ENCODE measurements at places on chromosomes 5 and 9.

GRCh38 chr9:113770396-113770795 is 105.7 kb upstream of the ZNF618 start:
- no peak for DNase-seq

- DNase-seq, result no peak
Observed at GRCh38 chr9:79757881-79758669, 186.3 kb downstream of the TLE4 start.

GRCh38 chr9:87541663-87542062 is 44.0 kb downstream of the DAPK1 start:
- DNase-seq, result no peak

GRCh38 chr5:32270946-32271345 is 41.8 kb downstream of the MTMR12 start:
- no peak for DNase-seq

DNA sequence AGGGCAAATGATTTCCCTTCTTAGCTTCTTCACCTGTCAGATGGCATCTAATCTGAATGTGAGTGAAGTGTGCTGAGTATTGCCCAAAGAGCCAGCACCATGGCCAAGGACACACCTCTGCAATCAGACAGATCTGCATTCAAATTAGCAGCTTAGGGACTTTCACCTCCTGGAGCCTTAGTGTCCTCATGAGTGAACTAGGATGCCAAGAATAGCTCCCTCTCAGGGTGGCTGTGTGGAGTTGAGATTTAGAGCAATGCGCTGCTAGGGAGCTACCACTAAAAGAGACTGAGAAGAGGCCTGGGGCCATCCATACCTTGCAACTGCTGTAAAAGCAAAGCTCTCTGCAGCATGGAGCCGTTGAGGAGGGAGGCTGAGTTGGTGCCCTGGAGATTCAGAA is 1.4 kb downstream of the CIZ1 start:
- DNase-seq, result no peak

- no peak for DNase-seq
Observed at GRCh38 chr5:158777647-158778350, 321.9 kb downstream of the EBF1 start.

DNA sequence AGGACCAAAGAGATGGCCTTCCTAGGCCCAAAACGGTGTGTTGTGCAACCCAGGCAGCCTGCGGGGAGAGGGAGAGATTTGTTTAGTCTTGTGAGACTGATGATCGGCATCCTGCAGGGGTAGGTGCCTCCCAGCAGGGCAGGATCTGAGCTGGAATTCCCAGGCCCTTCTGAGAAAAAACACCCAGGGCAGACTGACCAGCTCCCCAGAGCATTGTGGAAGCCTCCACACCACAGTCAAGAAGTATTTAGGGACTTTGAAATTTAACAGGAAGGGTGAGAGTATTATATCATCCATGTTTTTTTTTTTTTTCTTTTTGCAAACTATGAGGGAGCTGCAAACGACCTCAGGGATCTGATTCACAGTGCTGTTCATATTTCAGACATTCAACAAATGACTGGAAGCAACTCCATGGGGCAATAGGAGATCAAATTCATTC is 104.5 kb upstream of the LHFPL2 start:
- no peak for DNase-seq

- DNase-seq, result no peak
Observed at GRCh38 chr5:63070001-63070400, 491.4 kb downstream of the LRRC70 start.

- DNase-seq, result no peak
Observed at GRCh38 chr9:76464706-76465105, 5.7 kb downstream of the GCNT1 start.

DNA sequence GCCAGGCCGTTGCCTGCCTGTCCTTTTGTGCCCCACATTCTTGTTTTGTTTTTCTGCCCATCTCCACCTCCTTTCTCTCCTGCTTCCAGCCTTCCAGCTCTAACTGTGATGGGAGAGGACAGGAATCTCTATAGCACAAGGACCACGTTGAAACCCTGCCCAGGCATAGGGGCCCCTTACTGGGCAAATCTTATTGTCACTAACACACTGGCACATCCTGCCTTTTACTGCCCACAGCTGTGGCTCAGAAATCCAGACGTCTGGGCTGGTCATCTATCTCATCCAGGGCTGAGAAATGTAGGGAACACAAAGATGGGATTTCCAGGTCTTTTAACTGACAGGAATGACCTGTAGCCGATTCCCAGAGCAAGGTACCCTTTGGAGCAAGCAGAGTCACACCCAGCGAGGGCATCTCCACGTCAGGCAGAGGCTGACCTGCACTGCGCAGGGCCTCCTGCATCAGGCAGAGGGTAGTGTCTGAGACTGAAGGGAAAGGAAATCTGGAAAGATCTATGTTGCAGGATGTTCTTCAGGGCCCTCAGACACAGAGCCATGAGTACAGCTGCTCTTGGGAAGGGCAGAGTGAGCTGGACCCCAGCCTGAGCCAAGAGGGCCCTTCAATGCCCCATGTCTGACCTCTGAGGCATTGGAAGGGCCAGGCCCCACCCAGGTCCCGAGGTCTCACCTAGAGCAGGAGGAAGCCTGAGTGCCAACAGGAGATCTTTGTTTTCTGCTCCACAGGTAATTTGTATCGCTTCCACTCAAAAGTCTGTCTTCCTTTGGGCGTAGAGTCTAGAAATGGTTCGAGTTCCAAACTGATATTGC is 278.8 kb downstream of the FSTL4 start:
- no peak for DNase-seq

DNA sequence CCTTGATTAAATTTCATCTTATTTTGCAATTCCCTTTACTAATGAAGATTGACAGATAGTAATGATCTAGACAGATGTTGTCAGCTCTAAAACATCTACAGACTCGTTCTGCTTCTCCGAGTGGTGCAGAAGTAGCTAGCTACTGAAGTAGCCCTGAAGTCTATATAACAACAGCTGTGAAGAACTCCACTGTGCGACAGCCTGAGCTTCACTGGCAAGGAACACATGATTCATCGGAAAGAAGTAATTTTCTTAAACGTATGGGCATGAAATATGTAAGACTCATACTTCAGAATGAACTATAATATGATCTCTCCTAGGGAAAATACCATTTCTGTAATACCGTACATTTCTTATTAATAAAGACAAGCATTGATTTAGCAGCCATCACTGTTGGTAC is 96.2 kb downstream of the TRPM3 start:
- DNase-seq, result no peak

GRCh38 chr5:136033848-136034247 is 5.1 kb downstream of the TGFBI start:
- DNase-seq, result no peak

DNA sequence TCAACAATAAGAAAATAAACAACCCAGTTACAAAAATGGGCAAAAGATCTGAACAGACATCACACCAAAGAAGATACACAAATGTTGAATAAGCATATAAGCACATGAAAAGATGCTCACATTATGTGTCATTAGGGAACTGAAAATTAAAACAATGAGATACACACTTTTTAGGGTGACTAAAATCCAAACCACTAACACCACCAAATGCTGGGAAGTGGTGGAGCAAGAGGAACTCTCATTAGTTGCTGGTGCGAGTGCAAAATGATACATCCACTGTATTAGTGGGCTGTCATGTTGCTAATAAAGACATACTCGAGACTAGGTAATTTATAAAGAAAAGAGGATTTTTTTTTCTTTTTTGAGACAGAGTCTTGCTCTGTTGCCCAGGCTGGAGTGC is 329.1 kb downstream of the TMEM38B start:
- no peak for DNase-seq

- no peak for DNase-seq
Observed at GRCh38 chr9:130327781-130328348, 62.3 kb downstream of the HMCN2 start.

DNA sequence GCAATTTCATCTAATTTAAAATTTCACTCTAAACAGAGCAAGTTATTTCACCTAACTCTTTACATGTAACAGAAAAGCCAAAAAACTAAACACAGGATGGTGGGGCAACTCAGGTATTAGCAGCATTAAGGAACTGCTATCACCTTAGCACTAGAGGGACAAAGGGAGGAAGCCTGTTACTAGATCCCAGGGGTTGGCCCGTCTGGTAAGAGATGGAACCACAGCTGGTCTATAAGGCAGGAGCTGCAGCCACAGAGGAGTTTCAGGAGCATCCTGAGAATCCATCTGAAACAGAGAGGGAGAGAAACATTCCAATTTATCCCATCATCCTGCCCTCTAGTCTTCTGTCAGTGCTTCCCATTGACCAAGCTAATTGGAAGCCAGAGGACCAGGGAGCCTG is 300.3 kb downstream of the MRPS30 start:
- DNase-seq, result no peak

GRCh38 chr9:137458194-137459151 is 661 bp downstream of the NSMF start:
- no peak for DNase-seq

GRCh38 chr9:3348169-3348568 is 177.6 kb downstream of the RFX3 start:
- no peak for DNase-seq

GRCh38 chr5:51622161-51622790 is 239.0 kb downstream of the ISL1 start:
- no peak for DNase-seq

All from effector CD4-positive, alpha-beta T cell (primary cell).